ENCODE measurements at places on chromosomes 5 and 9.

DNA sequence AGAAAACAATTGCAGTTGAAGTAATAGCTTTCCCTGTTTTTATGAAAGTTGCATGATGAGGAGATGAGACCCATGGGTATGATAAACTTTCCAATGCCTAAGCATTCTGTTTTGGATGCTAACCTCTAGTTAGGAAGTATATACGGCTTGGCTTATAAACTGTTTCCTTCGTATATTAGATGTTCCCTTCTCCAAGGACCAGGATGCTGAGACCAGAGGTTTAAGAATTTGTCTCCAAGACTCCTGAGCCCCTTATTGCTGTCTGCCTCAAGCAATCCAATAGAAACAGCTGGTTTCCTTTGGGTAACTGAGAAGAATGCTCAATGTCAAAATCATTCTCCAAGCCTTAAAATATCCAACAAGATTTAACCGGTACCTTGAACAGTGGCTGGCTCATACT lies 12.2 kb upstream of the TNC start:
- DNase-seq = no peak

DNA sequence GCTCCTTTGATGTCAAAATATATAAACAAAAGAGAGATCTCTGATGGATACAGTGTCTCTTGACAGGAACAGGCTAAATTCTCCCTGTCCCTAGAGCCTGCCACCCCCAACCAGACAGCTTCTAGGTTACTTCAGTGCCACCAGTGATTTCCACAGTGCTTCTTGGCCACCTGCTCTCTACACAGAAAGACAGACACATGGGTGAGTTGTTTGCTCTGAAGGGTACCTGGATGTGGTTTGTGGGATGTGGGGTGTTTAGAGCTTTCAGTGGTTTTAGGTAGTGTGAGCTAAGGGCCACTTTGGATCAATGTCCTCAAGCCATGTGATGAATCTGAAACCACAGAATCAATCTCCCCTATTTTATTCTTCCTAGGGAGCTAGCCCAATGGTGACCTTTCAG lies 125.4 kb downstream of the ANKRD18B start:
- DNase-seq = no peak

DNA sequence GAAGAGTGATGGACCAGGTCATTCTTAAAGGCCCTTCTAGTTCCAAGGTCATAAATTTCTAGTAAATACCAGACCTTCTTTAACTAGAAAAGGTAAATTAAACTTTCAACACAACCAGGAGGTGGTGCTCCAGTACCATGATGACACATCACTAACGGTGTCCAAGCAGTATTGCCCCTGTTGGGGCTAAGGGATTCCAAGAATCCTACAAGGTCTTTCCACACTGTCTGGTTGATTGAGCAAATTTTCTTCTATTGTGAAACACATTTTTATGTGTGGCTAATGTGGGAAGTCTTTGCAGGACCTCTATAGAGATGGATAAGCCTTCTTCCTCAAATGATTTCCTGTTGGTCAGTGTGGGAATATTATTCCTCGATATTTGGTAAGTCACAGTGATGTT lies 459.6 kb upstream of the PAPPA start:
- no peak for DNase-seq

DNA sequence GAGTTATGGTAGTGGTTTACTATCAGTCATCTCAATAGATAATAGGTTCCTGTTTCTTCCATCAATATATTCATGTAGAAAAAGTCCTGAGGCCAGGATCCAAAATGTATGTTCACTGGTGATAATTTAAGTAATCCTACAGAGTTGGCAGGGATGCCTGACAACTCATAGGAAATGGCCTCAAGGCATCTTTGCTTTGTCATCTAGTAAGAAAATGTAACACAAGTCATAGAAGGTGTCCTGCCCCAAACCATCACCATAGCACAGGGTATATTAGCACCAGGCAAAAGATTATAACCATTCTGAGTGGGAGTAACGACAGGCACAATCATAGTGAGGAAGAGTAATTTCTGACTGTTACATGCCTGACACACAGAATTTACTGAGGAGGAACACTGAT lies 257.0 kb downstream of the TMEM167A start:
- DNase-seq = no peak

GRCh38 chr9:83449983-83450382 lies 88.2 kb downstream of the FRMD3 start:
- no peak for DNase-seq

DNA sequence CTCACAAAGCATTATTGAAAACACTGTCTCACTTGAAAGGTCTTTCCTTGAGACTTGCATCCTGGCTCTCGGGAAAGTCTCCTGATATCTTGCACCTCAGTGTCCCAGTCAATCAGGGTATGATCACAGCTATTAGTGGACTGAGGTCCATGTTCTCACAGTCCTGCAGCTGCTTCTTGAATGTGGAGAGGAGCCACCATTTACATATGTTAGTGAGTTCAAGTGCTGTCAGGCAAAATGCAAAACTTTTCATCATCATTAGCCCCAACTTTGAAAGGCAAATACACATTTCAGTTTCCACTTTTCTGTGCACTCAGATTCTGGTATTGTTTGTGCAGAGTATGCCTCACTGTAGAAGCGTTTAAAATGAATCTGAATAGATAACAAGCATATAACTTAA lies 111.6 kb downstream of the SNX18 start:
- no peak for DNase-seq

DNA sequence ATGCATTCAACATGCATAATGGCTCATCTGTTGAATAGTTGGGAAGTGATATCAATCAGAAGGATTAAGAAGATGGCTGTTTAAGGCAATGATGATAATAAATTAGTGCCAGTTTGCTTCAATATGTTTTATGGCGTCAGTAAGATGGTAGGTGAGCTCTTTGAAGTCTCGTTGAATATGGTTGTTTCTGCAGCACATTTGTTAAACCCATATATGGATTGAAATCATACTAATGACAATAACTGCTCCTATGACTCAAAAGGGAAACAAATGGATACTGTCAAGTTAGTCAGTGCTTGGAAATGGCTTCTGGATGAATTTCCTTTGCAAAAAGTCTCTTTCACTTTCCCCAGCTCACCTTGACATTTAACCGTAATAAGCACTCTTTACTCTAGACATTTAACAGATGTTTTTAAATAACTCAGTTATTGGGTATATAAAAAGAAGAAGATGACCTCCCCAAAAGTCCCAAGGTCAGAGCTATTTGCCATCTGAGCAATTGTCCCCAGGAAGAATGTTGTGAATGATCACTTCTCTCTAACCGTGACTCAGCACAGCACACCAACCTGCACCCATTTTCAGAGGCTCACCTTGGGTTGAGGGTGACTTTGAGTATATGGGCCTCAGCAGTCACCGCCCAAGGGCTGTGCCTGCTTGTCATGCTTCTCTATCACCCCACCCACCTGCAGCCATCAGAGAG lies 133.4 kb downstream of the GRIA1 start:
- DNase-seq = no peak

DNA sequence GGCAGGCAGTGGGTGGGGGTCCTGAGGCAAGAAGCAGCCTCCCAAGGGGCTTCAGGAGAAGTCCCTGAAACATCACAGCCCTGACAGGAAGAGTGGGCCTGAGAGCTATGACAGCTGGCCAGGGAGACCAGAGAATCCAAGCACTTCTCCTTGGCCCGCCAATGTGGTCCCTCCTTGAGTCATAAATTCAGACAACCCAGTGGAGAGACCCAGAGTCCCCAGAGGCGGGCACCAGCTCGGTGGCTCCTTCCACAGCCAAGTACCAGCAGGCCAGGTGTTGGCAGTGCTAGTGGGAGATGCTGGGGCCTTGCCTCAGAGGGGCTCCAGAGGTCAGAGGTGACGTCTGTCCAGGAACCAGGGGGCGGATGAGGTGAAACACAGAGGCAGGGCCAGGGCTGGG lies 1.6 kb upstream of the DOK3 start:
- no peak for DNase-seq

DNA sequence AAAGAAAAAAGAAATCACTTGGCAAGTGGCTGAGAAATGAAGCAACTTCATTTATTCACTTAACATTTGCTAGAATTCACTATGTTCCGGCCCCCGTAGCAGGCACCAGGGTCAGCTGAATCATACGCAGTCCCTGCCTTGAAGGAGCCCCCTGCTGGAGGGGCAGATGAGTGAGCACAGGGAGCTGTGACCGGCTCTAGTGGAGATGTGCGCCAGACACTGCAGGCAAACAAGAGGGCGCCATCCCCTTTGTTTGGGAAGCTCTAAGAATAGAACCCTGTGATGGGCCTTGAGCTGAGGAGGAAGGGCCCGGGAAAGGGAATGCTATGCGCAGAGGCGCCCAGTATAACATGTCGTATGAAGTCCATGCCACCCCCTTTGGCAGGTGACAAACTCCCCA lies 20.2 kb upstream of the RPL26L1 start:
- DNase-seq = no peak

DNA sequence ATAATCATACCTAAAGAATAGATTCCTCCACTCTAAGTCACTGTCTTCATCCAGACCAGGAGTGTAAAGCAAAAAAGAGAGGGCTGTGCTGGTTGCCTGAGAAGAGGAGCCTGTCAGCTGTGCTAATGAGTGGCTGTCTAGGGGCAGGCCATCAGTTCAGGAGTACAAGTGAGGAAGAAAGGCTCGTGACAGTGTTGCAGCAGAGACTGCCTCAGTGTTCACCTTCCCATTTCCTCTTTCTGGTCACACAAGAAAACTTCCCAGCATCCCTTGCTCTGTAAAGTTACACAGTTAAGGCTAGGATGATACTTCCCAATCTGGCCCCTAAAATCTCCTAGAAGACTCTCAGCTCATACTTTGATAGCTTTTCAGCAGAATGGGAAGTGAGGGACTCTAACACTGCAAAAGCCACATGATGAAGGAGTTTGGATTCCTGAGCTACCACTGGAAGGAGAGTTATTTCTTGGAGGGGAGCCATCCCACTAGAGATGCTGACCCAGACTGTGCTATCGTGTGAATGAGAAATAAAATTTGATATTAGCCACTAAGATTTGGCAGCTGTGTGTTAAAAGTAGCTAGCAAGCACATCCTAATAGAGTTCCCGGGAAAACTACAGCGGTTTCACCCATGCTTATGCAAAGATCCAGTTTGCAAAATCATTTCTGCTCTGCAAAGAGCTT lies 67.1 kb downstream of the ADAMTS12 start:
- no peak for DNase-seq

DNA sequence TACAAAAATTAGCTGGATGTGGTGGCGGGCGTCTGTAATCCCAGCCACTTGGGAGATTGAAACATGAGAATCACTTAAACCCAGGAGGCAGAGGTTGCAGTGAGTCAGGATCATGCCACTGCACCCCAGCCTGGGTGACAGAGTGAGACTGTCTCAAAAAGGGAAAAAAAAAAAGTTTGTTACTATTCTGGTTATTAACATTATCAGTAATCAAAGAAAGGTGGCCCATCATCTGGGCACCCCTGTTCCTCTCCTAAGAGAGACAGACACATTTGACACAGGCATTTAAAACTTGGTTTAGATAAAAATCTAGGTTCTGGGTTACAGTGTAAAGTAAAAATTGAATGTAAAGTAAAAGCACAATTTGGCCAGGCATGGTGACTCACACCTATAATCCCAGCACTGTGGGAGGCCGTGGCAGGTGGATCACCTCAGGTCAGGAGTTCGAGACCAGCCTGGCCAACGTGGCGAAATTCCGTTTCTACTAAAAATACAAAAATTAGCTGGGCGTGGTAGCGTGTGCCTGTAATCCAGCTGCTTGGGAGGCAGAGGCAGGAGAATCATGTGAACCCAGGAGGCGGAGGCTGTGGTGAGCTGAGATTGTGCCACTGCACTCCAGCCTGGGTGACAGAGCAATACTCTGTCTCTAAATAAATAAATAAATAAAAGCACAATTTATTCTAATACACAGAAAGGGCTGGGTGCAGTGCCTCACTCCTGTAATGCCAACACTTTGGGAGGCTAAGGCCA lies 16.7 kb upstream of the PHYHD1 start:
- DNase-seq = no peak

DNA sequence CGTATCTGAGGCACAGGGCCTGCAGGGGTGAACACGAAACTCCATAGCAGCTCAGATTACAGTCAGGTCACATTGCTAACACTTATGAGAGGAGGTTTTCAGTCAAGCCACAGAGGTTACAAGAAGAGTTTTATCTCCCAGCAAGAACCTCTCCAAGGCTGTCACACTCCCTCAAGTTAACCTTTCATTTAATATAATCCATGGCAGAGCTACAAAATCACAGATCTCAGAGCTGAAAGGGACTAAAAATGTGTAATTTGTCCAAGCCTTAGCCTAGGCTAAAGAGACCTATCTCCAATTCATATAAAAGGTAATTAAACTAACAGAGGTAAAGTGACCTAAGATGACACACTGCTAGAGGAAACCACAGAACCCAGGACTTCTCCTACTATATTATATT lies 57.2 kb downstream of the MLANA start:
- DNase-seq = no peak

GRCh38 chr5:174698156-174698555 lies 26.2 kb upstream of the MSX2 start:
- DNase-seq = no peak

GRCh38 chr9:112283582-112284253 lies 49.7 kb downstream of the PTBP3 start:
- DNase-seq = no peak

- no peak for DNase-seq
Observed at GRCh38 chr5:110753600-110753999, 14.8 kb downstream of the SLC25A46 start.

GRCh38 chr9:128705051-128705965 lies 3.0 kb downstream of the PKN3 start:
- DNase-seq = no peak

DNA sequence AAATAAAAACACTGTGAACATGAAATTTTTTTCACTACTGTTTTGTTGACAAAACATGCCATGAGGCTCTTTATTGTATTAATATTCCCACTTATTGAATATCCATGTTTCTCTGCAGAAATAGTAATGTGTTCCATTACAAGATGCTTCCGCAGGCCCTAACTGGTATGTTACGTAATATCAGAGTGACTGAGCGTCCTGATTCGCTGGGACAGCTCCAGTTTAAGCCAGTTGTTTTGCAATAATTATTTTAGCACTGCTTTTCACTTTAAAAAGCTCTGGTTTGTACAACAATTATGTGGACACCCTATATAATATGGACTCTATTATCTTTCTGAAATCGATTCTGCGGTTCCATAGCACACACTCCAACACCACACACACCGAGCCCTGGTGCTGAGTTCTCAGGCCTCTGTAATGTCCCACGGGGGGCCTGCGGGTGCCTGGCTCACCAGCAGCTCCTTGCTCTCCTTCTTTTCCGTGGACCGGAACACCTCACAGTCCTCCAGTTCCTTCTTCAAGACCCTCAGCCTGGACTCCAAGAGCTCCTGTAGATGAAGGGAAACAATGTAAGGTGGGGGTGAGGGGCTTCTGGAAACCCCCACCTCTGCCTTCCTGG lies 1.8 kb downstream of the TRIM7 start:
- DNase-seq = no peak
